ENCODE measurements at places on chromosomes 13 and 19.

GRCh38 chr13:106521095-106521799 is 14.2 kb downstream of the EFNB2 start:
- DNase-seq, result no peak

- DNase-seq, result no peak
Measured at GRCh38 chr19:46189971-46190888, 39.3 kb upstream of the IGFL1 start.

DNA sequence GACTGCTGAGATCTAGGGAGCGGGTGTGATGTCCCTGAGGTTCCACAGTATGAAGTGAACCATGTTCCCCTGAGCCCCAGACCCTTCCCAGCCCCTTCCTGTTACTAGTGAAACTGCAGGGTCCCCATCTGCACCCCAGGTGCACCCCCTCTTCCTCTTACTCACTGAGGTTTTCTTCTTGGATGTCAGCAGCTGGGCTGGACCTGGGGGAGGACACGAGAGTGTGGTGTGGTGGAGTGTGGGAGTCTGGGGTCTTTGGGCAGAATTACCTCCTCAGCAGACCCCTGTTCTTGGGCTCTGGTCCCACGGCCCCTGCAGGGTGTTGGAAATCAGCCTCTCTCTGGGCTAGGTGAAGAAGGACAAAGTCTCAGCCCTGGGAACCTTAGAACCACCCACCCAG is 3.3 kb upstream of the LILRA6 start:
- DNase-seq, result no peak

DNA sequence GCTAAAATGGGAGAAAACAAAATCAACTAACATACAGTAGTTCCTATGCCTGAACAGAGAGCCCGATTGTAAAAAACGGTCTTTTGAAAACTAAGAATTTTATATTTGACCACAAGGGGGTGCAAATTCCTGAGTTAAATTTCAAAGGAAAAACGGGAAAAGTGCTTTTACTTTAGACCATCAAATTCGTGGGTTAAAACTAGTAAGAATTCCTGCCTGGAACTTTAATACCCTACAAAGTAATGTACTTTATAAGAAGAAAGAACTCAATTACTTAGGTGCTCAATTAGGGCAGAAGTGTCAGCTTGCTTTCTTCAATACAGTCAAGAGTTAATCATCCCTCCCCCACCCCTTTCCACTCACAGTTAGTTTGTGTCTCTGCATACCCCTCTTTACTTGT is 69.8 kb downstream of the KCNRG start:
- DNase-seq, result no peak

DNA sequence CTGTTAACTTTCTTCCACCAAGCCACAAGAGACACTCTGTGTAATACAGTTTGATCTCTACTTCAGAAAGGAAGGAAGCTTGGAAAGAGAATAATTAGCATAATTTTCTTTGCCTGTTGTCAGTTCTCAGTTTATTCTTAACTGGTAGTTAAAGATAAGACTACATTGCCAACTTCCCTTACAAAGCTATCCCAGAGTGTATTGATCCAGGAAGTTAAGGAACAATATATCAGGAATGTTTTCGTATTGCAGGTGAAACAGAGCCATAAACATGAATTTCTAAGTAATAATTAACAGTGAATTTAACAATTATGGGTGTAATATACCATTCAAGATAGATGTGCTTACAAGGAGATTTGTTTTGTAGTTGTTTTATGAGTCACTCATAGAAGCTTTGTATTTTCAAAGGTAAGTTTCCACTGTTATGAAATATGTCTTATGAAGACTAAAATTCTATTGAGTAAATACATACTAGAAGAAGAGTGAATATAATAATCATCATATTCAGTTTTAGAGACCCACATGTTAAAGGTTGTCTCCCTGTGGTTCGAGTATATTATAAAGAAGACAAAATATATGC is 88.4 kb upstream of the KLF5 start:
- DNase-seq, result no peak
